ENCODE measurements at places on chromosomes 3 and 15.

GRCh38 chr15:33561407-33561806 lies 250.6 kb downstream of the RYR3 start:
- DNase-seq = no peak

- no peak for DNase-seq
Measured at GRCh38 chr3:31408720-31409119, 124.0 kb upstream of the STT3B start.

DNA sequence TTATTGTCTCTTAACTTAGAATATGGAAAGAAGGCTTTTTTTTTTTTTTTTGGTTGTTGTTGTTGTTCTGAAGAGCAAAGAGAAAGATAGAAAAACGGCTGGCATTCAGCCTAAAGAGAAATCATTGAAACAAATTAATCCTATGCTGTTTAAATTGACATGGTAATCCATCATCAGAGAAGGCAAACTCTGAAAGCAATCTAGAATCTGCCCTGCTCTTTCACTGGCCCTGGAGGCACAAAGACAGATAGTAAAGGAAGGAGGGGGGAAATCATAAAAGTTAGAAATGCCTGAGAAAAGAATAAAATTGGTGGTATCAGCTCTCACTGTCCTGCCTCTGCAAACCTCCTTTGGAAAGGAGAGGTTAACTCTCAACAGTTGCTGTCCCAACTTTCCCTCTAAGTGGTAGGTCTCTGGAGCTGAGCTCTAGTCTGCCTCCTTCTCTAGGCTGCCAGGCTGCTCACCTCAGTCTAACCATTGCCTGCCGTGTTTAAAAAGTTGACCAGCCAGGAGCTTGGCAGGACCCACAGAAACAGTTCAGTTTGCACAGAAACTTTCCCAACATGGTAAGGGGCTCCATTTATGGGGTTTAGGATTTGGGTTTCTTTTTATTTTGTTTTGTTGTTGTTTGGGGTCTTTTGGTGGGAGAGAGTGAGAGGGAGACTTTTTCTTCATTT lies 13.4 kb upstream of the NR2F2 start:
- DNase-seq = peak; percentile 49

DNA sequence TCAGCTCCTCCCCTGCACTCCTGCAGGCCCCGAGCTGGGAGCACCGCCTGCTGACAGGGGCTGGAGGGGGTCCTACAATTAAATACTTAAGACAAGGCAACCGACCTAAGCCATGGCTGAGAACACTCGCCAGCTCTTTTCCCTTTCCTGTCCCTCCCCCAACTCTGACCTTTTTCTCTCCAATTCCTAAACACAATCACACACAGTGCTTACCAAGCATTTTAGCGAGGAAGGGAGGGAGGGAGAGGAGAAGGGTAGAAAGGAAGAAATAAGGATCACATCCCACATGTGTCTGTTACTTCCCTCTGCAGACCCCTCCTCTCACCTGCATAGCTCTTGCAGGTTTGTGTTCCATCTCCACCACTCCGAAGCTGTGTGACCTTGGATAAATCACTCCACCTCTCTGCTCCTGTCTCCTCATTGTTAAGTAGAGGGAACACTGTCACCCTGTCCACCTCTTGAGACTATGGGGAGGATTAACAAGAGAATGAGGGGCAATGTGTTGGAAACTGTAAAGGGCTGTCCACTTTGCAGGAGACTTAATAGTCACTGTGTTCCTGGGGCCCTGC lies 63.6 kb downstream of the CYP11A1 start:
- no peak for DNase-seq

- no peak for DNase-seq
Measured at GRCh38 chr3:127938800-127939199, 23.8 kb downstream of the KBTBD12 start.

DNA sequence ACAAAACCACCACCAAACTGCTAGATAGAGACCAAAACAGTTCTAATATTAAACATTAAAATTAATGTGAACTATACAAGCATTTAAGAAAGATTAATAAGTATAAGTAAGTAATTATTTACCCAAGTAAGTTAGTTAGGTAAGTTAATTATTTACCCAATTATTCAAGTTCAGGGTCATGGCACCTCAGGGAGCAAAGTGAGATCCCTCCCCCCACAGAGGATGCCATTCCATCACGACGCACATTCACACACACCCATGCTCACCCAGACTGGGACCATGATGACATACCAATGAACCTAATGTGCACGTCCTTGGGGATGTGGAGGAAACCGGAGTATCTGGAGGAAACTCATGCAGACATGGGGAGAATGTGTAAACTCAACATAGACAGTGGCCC lies 229.1 kb downstream of the NR2F2 start:
- peak; percentile 30 for DNase-seq

GRCh38 chr15:99211926-99212325 lies 37.5 kb downstream of the TTC23 start:
- DNase-seq = no peak

Data from kidney (tissue), 22 donors.